ENCODE measurements at places on chromosomes 4 and X.

- no peak for DNase-seq
These were observed 26.5 kb upstream of the XK start for GRCh38 chrX:37659047-37659446.

- DNase-seq = peak; percentile 14
These were observed 458 bp downstream of the GRIPAP1 start for GRCh38 chrX:49001521-49002090.

DNA sequence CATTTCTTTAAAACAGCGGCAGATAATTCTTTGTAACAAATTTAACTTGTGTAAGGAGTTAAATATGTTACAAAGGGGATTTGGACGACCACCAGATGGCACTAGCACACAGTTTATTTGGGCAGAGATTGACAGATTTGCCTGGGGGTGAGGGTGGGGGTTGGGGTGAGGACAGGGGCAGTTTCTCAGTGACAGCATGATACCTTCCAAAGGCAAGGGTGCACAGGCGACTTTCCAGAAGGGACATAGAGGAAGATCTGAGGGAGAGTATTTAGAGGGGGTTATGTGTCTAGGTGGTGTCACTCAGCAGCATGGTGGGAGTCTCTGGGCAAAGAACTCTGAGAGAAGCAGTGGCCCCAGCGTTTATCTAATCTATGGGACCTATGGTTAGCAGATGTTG lies 9.6 kb upstream of the TMA16 start:
- peak; percentile 12 for DNase-seq

DNA sequence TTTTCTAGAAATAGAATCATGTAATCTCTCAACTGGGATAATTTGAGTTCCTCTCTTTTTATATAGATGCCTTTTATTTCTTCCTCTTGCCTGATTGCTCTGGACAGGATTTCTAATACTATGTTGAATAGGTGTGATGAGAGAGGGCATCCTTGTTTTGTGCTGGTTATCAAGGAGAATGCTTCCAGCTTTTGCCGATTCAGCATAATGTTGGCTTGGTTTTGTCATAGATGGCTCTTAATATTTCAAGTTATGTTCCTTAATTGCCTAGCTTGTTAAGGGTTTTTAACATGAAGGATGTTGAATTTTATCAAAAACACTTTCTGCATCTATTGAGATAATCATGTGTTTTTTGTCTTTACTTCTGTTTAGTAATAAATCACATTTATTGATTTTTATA lies 58.7 kb downstream of the TMEM47 start:
- no peak for DNase-seq

DNA sequence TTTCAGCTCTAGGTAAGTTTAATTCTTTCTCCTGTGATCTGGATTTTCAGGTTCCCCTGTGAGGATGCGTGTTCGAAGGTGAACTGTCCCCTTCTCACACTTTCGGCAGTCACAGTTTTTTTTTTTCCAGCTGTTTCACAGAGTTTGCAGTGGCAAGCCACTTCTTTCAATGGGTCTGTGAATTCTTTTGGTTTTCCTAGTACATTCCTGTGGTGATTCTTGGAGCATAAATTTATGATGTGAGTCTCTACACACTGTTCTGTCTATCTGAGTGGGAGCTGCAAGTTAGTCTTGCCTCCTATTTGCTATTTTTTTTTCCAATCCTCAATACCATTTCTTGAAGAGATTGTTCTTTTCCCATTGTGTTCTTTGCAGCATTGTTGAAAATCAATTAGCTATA lies 595.5 kb downstream of the RAPGEF2 start:
- no peak for DNase-seq

- no peak for DNase-seq
These were observed 619.2 kb downstream of the RAPGEF2 start for GRCh38 chr4:159722052-159722451.

GRCh38 chr4:112765317-112765974 lies 128.5 kb downstream of the LARP7 start:
- DNase-seq = no peak

GRCh38 chr4:17203797-17204196 lies 305.4 kb upstream of the LDB2 start:
- no peak for DNase-seq

DNA sequence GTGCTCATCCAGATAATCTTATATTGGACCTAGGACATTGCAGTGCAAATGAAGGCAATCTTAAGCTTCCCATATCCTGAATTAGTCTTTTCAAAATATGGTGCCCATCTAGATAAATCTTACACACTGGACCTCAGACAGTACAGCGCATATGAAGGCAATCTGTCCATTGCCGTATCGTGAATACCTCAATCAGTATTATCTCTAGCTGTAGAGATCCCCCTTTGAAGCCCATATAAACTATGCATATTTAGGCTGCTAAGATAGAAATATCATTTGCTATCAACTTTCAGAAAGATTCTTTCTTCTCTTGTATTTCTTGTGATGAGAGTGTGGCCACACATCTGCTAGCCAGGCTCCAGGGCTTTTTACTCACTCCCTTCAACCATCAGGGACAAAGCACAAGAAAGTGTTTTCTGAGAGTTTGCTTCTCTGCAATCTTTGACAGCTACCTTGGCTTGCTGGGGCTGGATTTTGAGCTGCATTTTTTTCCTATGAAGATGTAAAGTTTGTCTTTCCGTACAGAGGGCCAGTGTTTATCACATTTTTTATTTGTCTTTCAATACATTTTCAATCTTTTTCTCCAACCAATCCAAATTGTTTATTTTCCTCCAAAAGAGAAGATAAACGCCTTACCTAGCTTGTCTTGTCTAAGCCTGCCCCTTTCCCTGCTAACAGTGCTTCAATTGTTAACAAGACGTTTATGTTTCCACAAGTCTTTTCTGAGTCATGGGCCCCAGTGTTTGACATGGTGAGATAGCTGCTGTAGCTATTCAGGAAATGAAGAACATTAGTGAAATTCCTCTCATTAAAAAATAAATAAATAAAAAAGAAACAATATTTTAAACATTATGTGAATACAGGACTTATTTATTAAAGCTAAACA lies 57.6 kb upstream of the FAT1 start:
- DNase-seq = no peak

DNA sequence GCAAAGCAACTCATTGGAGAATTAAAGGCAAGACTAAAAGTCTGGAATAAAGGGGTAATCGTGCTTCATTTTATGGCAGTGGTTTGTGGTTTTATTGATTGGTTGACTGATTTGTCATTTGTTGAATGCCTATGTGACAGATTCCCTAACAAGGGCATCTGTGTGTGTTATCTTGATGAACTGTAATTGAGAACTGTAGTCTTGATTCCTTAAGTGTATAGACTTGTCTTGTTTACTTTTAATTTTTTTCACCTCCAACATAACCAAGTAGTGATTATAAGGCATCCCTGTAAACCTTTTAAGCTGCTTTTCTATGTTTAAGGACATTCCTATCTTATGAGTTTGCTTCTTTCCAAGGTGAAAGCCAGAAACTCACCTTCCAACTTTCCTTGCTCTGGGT lies 216.0 kb upstream of the TAPT1 start:
- no peak for DNase-seq

DNA sequence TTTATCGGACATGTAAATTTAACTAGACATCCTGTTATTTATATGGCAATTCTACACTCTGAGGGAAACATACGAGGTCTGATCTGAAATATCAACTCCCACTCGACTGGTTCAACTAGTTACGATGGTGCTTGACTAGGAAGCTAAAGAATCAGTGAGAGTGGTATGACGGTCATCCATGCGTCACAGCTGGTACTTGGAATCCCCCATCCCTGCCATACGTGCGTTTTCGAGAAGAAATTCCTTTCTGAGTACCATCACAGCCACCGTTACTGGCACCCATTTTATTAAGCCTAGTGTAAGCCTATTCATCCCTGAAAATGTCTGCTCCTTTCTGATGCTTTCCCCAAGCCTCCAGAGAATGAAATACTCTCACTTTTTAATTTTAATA lies 695 bp upstream of the PIGA start:
- no peak for DNase-seq

GRCh38 chr4:2689825-2690700 lies 66.1 kb downstream of the TNIP2 start:
- DNase-seq = peak; percentile 31

DNA sequence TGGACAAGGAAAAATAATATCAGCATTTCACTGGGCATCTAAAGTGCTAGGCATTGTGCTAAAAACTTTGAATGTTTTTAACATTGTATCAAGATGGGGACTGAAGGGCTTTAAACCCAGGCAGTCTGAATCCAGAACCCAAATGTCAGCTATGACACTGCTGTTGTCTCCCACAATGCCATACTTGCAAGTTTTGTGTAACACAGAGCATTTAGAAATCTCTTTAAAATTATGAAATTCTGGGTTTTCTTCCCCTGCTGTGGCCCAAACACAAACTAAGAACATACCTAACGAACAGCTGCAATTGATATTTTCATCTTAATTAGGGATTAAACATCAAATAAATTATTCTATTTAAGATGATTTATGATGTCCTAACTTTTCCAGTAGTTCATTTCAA lies 66.8 kb upstream of the LSM6 start:
- no peak for DNase-seq

GRCh38 chrX:72297953-72298730 lies 7.6 kb downstream of the CITED1 start:
- no peak for DNase-seq

DNA sequence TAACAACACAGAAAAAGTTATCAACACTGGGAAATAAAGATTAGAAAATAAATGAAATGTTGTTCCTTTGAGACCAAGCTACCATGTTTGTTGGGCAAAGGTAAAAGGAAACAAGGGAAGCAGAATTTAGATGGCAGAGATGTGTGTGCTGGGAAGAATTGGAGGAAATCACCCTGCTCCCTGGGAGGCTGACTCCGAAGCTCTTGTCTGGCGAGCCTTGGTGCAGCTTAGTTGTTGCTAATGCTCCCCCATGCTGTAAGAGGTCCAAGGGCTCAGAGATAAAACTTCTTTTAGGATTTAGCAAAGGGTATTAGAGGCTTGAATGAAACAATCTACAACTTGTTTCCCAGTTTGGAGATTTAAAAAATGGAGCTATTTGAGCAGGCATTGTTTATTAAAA lies 123.8 kb upstream of the DDIT4L start:
- DNase-seq = no peak

- DNase-seq = no peak
These were observed 255.2 kb downstream of the COX7B2 start for GRCh38 chr4:46653842-46654241.

- no peak for DNase-seq
These were observed 36.3 kb upstream of the MYOZ2 start for GRCh38 chr4:119099227-119099810.

DNA sequence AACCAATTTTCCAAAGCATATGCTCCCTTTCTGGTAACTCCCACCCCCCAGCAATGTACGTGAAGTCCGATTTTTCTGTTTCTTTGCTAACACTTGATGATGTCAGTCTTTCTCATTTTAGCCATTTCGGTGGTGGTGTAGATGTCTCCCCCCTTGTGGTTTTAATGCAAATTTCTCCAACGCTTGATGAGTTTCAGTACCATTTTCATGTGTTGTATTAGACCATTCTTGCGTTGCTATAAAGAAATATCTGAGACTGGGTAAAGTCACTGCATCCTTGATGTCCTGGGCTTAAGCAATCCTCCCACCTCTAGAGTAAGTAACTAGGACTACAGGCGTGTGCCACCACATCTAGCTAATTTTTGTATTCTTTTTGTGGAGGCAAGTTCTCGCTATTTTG lies 148.4 kb upstream of the VCX3A start:
- no peak for DNase-seq

DNA sequence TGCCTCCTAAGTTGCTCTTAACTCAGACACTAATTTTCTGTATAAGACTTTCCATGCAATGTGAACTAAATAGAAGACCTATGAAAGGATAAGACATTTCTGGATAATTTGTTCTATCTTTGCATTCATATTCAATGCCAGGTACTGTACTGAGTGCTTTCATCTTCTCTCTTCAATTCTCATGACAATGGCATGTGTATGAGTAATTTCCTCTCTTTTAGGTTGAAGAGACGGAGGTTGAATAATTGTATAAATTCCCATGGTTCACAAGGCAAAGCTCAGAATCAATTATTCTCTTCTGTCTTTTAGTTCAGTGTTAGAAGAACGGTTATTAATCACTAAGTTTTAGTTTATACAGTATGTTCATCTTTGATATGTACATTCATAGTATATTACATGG lies 29.3 kb upstream of the CFAP299 start:
- DNase-seq = no peak

DNA sequence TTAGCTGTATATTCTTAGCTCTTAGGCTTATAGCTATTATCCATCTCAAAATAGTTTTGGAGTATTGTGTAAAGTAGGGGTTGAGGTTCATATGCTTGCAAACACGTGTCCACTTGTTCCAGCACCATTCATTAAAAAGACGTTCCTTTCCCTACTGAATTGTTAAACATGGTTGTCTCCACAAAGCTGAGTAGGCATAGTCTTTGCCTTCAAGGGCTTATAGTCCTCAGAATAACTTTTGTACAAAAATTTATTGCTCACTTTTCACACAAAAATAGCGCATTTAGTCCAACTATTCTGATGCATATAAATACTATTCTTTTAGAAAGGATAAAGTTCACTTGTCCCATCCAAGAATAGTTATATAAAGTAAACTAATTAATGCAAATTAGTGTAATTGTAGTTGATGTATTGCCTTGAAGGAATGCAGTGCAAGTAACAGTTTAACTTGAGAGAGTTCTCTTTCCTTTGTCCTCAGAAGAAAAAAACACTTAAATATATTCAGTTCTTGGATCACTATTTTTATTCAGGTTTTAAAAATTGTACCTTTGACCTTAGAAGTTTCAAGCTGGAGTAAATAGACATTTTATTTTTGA lies 14.1 kb downstream of the LRIT3 start:
- no peak for DNase-seq

- DNase-seq = no peak
These were observed 104.9 kb upstream of the GIMD1 start for GRCh38 chr4:106473515-106473914.

GRCh38 chr4:88327665-88328064 lies 43.3 kb upstream of the PPM1K start:
- DNase-seq = no peak

GRCh38 chrX:13652287-13652793 lies 601 bp upstream of the TCEANC start:
- DNase-seq = no peak

DNA sequence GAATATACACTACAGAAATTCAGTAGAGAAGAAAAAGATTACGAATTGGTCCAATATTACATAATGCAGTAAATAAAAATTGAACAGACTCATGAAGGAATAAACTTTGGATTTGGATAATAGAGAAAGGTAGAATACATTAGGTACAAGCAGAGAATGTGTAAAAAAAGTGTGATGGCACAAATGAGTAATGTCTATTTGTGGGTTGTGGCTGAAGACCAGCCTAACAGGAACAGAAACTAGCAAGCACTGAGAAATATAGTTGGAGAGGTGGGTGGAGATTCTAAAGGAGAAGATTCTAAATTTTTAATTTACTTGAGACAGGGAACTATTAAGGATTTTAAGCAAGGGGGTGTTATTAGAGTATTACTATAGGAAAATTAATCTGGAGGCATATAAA lies 15.2 kb upstream of the CLOCK start:
- DNase-seq = no peak

Data from activated CD8-positive, alpha-beta memory T cell treated with anti-CD3 and anti-CD28 coated beads for 48 hours (primary cell).